ENCODE measurements at places on chromosomes 3 and 15.
A peak's percentile ranks its signal among the peaks of the same experiment; 100 is the strongest.

DNA sequence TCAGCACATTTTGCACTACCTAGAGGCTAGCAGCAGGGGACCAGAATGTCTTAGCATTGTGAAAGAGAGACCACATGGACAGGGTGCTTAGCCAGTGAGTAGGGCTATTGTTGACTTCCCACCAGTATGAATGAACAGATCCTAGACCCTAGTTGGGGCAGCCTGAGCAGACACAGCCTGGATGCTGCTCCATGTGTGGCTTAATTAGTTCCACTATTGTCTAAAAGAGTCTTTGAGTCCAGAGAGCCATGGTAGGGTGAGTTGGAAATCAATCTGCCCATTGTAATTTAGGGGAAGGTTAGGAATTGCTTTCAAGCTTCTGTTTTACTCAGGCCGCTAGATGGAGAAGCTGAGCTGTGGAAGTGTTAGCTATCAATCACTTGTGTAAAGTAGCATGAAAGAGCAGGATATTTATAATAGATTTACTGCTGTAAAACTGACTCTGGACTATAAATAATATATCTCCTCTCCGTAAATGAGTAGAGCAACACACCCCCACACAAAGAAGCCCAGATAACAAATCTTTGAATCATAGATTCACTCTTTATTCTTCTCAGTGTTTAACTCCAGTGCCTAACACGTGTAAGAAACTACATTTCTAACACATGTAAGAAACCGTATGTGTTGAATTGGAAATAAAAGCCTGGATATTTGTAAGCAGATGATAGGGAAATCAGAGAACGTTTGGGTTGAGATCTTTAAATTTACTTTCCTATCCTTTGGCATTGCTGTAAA, 4.1 kb upstream of the GCSAM start:
- no peak for DNase-seq

DNA sequence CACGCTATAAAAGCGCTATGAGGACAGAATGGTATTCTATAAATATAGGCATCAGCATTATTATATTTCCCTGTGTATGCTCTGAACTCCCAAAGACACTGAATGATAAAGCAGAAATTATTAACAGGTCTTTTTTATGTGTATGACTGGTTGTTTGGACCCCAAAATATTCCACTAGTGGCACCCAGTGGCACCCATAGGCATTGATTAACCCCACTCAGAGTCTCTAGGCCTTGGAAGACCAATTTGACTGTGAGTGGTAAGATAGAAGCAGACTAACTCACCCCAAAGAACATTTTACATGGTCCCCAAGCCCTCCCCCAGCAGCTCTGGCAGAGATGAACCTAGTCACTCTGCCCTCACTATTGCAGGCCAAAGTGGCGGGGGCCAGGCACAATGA, 45.4 kb upstream of the UBE2E1 start:
- no peak for DNase-seq

DNA sequence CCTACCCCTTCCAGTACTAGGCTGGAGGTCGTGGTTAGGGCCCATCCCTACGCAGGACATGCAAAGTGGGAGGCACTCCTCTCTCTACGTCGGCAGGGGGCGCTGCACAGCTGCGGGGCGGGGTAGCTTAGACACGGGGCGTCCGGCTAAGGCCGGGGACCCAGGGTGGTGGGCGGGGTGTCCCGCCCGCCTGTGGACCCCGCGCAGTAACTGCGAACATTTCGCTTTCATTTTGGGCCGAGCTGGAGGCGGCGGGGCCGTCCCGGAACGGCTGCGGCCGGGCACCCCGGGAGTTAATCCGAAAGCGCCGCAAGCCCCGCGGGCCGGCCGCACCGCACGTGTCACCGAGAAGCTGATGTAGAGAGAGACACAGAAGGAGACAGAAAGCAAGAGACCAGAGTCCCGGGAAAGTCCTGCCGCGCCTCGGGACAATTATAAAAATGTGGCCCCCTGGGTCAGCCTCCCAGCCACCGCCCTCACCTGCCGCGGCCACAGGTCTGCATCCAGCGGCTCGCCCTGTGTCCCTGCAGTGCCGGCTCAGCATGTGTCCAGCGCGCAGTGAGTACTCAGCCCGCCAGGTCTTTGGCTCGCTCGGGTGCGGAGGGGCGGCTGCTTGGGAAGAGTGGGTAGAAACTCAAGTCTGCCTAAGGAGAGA, at the start of gene IL12A:
Gene IL12A (plus strand): TSS at position 219 of the 655 bp plus-strand sequence.
- DNase-seq, result peak; percentile 16

DNA sequence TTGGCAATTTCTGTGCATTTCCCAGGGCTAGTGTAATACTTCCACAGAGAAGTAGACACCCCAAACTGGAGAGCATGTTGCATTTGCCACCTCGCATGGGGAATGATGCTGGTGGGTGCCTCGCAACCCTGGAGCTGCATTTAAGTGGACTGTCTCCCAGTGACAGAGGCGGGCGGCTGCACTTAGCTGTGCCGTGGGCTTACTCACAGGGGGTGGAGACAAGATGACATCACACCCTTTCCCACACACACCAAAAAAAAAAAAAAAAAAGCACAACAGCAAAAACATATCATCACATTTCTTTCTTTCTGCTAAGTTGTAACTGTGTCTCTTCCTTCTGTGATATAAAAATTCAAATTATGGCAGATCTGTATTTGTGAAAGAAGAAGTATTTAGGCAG, at the start of gene ABI3BP:
Gene ABI3BP (minus strand): TSS at position 113 of the 400 bp plus-strand sequence. CDS start 37 bp downstream, at position 76.
- peak; percentile 86 for DNase-seq

DNA sequence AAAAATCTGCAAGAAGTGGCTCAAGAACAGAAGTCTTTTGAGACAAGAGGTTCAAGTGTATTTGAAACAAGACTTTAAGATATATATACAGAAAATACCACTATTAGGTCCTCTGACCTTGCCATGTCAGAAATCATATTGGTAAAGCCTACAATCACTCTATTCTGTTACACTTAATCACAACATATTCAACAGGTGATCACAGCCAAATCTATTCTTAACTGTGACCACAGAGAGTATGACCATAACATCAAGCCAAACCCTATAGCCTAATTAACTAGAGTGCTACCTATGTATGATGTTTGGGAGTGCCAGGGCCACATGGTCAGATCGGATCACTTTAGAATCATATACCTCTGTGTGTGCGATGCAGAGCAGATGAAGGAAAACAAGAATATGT, 2.2 kb downstream of the DNAJC19 start:
- DNase-seq, result no peak

- no peak for DNase-seq
These were observed 87.5 kb downstream of the CORO2B start for GRCh38 chr15:68666120-68666811.

DNA sequence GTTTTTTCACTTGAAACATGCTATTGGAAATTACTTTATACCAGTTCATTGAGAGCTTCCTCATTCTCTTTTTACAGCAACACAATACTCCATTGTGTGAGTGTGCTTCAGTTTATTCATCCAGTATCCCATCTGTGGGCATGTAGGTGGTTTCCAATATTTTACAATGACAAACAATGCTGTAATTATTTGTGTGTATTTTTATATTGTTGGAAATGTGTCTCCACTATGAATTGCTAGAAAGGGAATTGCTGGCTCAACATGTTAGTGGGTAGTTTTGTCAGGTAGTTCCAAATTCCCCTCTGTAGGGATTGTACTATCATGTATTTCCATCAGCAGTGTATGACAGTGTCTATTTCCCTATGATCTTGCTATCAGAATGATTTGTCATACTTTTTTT, 65.8 kb upstream of the MAGI1 start:
- no peak for DNase-seq

DNA sequence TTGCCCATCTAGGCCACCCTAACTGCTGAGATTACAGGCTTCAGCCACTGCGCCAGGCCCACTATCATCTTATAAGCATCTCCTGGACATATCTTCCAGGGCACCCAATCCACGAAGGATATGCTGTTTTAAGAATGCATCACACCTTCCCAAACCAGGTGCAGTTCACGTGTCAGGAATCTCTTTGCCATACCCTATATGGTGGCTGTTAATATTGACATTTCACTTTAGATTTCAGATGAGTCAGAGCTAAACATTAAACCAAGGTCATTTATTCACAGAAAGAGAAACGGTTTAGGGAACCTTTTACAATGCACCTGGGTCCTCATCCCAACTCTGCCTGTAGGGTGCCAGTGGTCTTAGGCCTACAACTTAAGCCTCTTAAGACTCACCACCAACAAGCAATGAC, 85.7 kb downstream of the TBL1XR1 start:
- DNase-seq, result no peak

- no peak for DNase-seq
These were observed 691 bp upstream of the FSIP1 start for GRCh38 chr15:39783244-39783820.

DNA sequence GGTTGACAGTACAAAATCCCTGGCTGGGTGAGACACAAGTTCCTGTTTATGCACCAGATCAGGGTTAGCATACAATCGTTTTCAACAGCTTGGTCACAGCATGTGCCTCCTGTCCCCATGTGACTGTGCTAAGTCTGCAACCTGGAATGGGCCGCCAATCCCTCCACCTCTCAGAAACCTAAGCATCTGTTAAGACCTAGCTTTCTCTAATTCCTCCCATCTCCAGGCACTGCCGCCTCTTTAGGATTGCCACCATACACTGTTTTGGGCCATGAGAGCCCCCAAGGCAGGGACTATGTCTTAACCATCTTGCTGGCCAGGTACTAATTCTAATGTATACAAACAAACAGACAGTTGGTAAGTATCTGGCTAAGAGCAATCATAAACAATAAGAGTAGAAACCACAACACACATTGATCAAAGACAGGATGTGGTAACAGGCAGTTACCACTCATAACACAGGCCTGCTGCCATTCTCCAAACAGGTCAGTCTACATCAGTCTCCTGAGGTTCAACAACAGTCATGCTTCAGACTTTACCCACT, 25.6 kb downstream of the SEC22C start:
- DNase-seq, result no peak

- no peak for DNase-seq
These were observed 53.7 kb downstream of the TGFBR2 start for GRCh38 chr3:30660136-30660535.

GRCh38 chr3:194931347-194931746, 245.7 kb downstream of the FAM43A start:
- no peak for DNase-seq

DNA sequence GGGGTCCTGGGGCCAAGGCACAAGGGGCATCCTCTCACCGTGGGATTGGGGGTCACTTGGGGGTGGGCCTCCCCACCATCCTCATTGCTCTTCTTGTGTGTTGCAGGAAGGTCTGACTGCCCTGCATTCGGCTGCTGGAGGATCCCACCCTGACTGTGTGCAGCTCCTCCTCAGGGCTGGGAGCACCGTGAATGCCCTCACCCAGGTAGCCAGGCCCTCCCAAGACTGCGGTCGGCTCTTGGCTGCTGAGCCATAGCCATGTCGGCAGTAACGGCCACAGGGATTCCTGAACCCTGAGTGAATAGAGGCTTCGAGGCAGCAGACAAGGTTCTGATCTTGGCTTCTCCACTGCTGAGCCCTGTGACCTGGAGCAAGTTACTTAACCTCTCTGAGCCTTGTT, 19.7 kb downstream of the ANKDD1A start:
- DNase-seq, result no peak

DNA sequence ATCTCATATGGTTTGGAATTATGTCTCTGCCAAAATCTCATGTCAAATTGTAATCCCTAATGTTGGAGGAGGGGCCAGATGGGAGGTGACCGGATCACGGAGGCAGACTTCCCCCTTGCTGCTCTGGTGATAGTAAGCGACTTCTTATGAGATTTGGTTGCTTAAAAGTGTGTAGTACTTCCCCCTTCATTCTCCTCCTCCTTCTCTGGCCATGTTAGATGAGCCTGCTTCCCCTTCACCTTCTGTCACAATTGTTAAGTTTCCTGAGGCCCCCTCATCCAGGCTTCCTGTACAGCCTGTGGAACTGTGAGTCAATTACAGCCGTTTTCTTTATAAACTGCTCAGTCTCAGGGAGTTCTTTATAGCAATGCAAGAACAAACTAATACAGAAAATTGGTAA, 51.1 kb downstream of the NEDD4 start:
- no peak for DNase-seq

DNA sequence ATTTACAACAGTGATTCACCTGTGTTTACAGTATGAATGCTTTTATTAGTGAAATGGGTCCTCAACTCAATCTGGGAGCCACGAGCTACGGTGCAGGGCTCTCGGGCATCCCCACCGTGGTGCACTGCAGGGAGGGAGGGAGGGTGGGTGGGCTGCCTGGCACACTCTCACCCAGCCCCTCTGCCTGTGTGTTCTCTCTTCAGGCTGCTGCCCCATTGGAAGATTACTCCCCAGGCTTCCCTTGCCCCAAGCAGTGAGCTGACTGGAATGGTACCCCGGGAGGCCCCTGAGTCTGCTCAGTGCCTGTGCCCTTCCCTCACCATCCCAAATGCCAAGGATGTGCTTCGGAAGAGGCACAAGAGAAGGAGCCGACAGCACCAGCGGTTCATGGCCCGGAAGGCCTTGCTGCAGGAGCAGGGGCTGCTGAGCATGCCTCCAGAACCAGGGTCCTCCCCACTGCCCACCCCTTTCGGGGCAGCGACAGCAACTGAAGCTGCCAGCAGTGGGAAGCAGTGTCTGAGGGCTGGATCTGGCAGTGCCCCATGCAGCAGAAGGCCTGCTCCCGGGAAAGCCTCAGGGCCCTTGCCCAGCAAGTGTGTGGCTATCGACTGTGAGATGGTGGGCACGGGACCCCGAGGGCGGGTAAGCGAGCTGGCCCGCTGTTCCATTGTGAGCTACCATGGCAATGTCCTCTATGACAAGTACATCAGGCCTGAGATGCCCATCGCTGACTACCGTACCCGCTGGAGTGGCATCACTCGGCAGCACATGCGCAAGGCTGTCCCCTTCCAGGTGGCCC, 5.0 kb downstream of the AEN start:
- DNase-seq, result no peak

- DNase-seq, result no peak
These were observed 424.9 kb upstream of the ALCAM start for GRCh38 chr3:104941785-104942184.

GRCh38 chr3:25588441-25589103, 76.1 kb downstream of the TOP2B start:
- DNase-seq, result no peak

- no peak for DNase-seq
These were observed 1.9 kb downstream of the UBR1 start for GRCh38 chr15:43103907-43104306.

GRCh38 chr15:34056911-34057310, 17.9 kb upstream of the AVEN start:
- DNase-seq, result no peak

Data from forelimb muscle (tissue), 1 donor.